ENCODE measurements at places on chromosomes 2 and 18.

- no peak for DNase-seq
These were observed 207.8 kb upstream of the LRATD1 start for GRCh38 chr2:14424478-14425390.

- no peak for DNase-seq
These were observed 2.9 kb upstream of the INHBB start for GRCh38 chr2:120343100-120343432.

DNA sequence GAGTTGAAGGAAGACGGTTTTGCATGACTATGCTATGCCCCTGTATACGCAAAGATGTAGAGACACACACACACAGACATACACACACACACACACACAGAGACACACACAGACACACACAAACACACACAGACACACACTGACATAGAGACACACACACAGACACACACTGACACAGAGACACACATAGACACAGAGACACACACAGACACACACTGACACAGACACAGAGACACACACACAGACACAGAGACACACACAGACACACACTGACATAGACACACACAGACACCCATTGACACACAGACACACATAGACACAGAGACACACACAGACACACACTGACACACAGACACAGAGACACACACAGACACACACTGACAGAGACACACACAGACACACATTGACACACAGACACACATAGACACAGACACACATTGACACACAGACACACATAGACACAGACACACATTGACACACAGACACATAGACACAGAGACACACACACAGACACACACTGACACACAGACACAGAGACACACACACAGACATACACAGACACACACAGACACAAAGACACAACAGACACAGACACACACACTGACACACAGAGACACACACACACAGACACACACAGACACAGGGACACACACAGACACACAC is 121.3 kb downstream of the BCL2 start:
- DNase-seq, result no peak

DNA sequence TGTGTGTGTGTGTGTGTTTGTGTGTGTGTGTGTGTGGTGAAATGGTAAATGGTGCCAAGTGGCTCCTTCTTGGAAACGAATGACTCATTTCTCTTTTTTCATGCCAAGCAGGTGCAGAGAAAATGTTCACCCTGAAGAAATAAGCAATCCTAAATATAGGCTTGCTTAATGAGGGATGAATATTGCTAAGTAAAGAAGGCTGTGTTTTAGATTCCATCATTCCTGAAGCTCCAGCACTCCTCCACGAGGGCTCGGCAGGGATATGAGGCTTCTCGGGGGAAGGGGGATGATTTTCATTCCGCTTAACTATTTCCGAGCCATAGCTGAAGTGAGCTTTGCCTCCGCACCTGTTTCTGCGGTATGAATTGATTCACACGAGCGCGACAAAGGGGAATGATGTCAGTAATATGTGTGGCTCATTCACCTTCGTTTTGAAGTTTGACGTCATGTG is 72.9 kb downstream of the TSN start:
- DNase-seq, result no peak

DNA sequence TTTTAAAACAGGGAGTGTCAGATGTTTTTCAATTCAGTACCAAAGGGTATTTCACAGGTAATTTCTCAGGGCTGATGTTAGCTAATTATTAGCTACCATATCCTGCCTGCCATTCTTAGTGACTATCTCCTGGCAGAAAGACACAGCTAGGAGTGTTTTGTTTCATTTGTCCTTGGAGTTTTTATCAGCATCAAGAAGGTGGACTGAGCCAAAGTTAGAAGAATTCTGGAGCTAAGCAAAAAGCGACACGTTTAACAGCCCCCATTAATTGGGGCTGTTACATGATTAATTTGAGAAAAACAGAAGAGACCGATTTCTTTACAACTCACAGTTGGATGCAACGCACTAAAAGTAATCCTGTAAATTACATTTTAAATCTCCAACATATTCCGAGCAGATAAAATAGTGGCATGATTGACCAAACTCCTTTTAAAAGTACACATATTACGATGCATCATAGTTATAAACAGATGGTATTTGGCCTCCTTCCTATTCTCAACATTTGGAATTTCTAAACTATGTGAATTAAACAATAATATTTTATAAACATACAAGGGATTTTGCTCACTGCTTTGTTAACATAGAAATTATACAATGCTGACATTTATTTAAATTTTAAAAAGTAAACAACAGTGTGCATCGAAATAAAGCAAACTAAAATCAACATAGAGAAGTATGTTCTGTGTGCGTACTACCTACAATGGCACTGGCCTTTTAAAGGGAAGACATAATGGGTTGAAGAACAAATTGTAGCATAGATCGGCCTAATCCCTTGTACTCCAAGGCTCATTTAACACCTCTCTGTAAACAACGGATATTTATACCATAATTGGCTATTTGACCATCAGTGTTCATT is 585.1 kb downstream of the ZEB2 start:
- no peak for DNase-seq

DNA sequence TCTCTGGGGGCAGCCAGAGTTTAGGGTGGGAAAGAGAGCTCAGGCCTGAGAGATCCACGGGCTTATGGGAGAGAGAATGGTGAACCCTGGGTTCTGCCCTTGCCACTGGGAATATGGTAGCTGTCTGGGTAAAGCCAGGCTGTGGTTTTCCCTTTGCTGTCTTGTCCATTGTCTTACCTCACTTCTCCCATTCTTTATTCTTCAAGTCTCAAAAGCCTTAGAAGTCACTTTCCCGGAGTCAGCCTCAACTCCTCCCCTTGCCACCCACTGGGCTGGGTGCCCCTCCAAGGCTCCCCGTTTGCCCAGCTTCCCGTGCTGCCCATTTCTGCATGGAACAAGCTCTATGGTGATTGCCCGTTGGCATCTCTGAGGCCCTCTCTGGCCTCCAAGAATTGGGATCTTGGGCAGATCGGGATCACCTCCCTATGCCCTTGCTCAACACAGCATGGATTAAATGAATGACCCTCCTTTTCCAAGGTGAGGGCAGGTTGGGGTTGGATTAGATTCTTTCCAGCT is 228.2 kb downstream of the HAUS1 start:
- no peak for DNase-seq

GRCh38 chr18:22106536-22107292 is 62.7 kb upstream of the GATA6 start:
- no peak for DNase-seq

DNA sequence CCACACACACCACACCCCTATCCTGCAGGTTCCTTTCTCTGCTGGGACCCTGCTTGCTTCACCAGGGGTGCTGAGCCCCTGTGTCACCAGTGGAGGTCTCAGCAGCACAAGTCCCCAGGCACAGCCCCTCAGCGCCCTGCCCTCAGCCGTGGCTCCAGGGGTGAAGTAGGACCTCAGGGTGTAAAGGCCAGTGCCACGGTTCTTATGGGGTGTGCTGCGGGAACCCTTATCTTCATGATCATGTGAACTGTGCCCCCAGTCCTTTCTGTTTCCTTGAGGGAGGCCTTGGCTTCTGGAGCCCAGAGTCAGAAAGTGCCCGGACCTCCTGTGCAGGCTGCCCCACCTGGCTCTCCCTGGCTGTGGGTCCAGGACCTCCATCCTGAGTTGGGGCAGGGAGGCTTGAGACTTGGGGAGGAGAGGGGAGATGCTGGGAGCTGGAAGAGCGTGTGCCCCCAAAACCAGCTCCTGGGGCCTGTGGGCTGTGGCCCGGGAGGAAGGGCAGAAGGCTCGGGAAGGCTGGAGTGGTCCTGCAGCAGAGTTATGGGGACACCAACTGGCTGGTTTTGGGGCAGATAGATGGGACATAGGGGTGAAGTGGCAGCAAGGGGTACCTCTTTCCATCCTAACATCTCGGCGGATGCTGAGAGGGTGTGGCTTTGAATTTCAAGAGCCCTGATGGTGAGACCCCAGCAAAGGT is 20.2 kb upstream of the KLF11 start:
- DNase-seq, result no peak

DNA sequence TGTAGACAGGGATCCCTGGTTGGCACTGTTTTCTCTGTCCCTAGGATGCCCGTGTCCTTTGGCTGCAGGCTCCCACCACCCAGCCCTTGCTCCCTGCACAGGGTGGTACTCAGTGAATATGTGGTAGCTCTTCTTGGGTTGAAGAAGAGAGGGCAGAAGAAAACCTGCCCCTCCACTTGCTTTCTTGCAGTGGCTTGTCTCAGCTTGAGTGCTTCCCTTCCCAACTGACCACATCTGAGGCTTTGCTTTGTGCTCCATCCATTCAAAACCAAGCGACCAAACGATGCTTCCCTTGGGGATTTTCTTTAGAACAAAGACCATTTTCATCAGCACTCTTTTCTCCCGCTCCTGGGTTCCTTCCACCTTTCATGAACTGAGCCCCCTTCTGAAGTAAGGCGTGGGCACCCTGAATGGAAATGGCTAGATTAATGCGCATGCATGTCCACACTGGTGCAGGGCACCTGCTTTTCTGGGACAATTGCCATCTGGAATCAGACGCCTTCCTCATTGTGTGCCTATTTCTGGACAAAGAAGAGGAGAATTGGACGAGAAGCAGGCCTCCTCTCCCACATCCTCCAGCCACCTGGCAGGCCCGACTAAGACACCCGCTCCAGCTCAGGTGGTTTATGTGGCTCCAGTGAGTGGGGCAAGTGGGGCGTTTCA is 59.1 kb downstream of the ARL4C start:
- no peak for DNase-seq

DNA sequence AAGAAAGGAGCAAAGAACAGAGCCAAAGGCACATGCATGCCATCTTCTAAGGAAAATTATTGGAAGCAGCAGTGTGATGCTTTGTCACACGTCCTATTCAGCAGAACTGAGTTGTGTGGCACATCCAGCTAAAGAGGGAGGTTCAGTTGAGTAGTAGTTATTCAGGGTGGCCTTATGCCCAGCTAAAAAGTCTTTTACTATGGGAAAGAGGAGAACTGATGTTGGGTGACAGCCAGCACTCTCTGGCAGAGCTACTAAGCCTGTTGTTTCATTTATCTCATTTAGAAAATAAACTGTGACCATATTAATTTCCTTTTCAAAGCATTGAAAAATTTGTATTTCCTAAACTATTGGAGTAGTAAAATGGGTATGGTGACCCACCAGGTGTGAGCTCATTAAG is 18.5 kb downstream of the ITGA6 start:
- no peak for DNase-seq

DNA sequence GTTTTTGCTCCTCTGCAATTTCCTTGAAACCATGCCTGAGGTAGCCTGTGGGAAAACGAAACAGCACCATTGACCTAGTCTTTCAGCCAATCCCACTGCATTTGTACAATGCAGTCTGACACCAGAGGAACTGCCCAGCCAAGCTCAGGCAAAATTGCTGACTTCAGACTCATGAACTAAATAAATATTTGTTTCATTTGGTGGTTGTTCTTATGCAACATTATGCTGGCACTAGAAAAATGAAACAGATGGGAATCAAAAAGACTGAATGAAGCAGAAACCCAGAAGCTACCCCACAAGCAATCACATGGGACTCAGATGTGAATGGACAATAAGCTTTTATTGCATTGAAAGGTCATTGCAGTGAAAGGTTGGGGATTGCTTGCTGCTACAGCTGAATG is 1.7 kb downstream of the NAT8 start:
- no peak for DNase-seq

DNA sequence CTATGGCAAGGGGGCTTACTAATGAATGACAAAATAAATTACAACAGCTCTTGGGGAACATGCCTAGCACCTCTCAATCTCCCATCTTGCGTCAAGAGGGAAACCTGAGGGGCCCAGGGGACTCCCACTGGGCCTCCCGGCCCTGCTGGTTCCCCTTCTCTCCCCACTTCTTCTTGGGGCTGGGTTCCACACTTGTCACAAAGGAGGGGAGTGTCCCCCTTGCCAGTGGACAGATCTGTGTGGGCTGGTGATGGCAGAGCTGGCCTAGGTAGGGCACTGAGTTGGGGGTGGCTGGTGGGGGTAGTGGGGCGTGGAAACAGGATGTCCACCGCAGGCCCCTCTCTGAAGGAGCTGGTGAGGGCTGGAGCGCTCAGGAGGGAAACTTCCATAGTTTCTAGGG is 184.0 kb upstream of the HAAO start:
- no peak for DNase-seq

DNA sequence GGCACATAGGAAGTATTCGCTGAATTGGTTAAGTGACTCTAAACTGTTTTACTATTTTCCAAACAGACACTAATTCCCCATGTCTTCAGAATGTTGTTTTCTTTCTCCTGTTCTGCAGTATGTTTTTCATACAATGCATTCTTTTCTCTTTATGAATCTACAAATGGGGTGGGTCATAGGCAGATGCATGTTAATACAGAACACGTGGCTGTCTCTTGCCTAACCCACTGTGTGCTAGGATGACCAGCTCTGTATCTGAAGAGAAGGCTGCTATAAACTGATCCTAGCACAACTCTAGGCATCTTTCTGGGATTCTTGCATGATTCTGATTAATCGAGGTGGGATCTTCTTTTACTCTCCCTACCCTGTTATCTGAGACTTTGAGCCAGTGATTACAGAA is 826.0 kb downstream of the PLCL1 start:
- DNase-seq, result no peak

GRCh38 chr18:47531717-47532116 is 280.3 kb upstream of the SKOR2 start:
- no peak for DNase-seq

GRCh38 chr2:70258532-70258875 is 567 bp downstream of the PCYOX1 start:
- no peak for DNase-seq

DNA sequence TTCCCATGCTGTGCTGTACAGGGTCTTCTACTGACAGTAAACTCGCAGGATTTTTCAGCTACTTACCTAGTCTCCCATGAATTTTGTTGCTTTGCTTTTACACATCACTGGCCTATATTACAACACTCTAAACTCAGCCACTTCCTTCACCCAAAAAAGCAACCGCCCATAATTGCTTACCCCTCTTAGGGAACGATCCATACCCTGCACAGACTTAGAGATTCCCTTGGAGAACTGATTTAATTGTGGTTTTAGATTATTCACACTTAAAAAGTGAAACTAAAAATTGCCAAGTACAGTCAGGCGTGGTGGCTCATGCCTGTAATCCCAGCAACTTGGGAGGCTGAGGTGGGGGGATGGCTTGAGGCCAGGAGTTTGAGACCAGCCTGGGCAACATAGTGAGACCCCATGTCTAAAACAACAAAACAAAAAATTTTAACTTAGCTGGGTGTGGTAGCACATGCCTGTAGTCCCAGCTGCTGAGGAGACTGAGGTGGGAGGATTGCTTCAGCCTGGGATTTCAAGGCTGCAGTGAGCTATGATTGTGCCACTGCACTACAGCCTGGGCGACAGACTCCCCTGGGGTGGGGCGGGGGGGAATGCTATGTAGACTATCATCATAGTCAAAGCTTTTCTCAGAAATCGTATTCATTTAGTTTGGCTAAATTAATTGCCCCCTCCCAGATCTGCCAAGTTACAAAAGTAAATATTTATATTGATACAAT is 19.3 kb downstream of the MRPL30 start:
- DNase-seq, result no peak

DNA sequence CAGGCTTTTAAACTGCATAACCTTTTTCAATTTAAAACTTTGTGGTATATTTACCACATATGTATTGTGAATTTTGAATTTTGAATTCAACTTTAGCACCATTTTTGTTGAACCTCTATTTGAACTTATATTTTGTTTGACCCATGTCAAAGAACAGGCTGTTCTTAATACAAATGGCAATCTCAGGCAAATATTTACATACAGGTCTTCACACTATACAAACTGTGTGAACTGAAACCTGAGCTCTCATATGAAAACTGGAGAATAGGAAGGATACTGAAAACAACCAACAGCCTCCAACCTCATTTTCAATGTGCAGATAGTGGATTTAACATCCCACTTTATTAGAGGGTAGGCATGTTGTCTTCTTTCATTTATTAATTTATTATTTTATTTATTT is 491.8 kb downstream of the KCNJ3 start:
- no peak for DNase-seq
